ENCODE measurements at places on chromosomes 11 and 22.
A peak's percentile ranks its signal among the peaks of the same experiment; 100 is the strongest.

- DNase-seq = no peak
Observed at GRCh38 chr11:14026961-14027360, 64.4 kb downstream of the SPON1 start.

DNA sequence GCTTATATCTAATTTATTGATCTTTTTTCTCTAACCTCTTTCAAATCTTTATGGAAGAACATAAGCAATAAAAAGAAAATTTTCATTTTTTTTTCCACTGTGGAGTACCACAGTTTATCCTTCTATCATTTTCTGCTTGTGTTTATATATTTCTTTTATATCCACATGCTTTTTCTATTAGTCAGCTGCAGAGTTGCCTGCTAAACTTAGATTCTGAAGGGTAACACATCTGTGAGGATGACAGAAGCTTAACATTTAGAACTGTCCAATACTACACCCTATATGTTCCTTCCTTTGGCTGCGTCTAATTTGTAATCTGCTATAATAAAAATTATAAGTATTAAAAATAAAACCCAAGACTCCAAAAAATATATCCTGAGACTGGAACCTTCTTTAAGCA, 20.8 kb downstream of the CCDC90B start:
- DNase-seq = no peak

DNA sequence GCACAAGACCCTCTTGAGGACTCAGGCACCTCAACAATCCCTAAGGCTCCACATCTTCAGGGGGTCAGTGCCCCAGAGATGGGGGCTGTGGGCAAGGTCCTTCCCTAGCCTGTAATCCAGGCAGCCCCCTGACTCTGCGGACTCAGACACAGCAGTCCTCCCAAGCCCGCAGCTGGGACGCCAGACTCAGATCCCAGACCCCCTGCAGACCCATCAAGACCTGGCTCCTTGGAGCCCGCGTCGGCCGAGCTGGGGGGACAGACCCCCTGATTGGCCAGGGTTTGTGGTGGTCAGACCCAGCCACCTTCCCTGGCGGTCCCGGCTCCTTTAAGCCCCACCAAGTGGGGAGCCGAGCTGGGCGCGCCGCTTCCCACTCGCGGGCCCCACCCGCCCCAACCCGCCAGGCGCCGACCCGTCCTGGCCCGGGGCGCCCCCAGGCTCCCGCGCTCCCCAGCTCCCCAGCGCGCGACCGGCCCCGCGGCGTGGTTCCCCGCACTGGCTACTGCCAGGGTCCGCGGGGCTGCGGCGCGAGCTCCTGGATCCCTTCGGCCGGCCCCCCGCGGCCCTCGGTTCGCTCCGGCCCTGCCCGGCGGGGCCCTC, 458 bp downstream of the OSBPL5 start:
- no peak for DNase-seq

DNA sequence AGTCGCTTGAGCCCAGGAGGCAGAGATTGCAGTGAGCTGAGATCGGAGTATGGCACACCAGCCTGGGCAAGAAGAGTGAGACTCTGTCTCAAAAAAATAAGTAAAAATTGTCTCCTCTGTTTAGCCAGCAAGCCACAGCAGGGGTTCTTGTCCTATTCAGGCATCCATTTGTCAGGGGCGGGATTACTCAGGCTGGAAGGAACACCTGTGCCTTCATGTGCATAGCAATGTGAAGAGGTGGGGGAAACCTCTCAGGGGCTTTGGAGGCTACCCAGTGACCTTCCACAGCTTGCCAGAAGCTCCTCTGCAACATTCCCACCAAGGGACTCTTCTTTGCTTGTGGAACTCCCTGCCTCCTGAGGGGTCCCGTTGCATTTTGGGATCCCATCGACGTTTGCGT, 63.3 kb downstream of the FBLN1 start:
- DNase-seq = no peak

DNA sequence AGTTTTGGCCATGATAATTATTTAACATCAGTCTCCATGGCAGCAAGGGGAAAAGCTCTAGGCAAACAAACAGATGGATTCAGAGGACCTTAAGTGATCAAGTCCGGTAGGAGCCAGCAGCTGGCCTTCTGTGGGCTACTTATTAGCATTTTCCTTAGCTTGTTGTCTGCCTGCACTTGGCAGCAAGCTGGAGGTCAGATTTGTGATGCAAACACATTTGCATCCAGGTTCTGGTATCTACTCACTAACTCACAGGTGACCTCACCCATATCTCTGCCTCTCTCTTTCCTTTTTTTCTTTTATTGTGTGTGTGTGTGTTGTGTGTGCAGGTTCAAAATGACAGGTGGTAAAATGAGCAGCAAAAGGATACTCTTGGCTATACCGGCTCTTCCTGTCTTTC, 32.3 kb downstream of the ARHGAP42 start:
- peak; percentile 32 for DNase-seq

GRCh38 chr11:100066399-100066798, 620.7 kb upstream of the ARHGAP42 start:
- no peak for DNase-seq

DNA sequence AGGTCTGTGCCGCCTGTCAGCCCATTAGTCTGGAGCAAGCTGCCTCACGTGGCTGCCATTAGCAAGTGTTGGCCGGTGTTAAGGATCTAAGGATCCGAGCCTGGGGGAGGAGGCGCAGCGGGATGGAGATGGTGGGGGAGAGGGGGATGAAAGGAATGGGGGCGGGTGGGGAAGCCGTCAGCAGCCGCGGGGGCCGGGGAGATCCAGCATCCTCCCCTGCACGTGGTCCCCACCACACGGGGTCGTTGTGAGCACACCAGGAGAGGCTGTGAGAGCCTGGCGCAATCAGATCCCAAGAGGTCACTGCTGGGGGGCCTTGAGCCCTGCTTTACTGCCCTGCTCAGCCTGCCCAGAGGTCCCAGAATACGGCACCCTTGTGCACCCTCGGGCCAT, 7.3 kb downstream of the CABP7 start:
- peak; percentile 26 for DNase-seq

DNA sequence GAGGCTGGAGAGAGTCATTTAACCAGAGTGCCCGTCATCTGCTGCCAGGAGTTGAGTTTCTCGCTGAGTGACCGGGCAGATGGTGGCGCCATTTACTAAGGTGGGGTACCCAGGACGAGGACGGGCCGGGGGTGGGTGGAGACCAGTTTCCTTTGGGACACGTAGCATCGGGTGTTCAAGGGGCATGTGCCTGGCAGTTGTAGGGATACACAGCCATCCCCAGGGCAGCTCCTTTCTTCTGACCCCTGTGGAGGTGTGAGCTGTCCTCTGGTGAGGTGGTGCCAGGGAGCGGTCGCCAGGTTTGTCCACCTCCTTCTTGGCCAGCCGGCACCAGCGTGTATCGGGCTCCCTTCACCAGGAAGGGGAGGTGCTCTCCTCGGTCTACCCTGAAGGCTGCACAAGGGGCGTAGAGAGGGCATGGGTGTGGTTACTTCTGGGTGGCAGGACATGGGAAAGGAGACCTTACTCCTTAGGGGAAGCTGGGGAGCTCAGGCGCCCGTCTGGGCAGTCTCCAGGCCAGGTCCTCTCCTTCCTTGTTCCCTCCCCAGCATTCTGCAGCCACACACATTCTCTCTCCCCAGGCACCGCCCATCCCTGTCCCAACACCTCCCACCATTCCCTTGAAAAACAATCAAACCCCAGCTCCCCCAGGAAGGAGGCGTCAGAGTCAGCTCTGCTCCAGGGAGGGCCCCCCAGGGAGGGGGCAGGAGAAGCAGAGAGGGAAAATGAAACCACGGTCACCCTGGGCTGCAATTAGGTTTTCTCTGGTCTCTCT, 10.3 kb upstream of the MB start:
- peak; percentile 69 for DNase-seq

DNA sequence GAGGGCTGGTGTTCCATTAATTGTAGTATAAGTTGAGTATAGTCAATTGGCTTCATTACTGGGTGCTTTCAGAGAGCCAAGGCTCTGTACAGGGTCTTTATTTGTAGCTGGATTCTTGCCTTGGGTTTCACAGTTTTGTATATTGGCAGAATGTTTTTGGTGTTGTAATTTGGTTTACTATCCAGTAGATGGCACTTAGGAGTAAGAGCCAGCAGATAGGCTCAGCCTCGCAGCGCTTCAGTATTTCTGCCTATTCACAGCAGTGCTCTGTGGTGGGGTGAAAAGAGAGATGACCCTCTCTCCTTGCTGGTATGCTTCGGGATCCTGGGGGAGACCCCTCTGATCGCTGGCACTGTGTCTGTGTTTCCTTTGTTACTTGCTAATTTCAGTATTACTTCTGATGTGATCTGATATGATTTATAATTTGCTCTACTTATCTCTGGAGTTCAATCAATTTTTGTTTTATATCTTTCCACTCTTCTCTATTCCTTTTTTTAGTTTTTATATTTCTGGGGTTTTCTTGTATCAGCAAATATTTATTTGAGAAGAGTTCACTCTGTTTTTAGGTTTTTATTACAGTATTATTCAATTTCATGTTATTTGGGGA, 52.2 kb downstream of the ANO5 start:
- DNase-seq = peak; percentile 50

GRCh38 chr11:29809121-29809520, 207.7 kb downstream of the KCNA4 start:
- no peak for DNase-seq

DNA sequence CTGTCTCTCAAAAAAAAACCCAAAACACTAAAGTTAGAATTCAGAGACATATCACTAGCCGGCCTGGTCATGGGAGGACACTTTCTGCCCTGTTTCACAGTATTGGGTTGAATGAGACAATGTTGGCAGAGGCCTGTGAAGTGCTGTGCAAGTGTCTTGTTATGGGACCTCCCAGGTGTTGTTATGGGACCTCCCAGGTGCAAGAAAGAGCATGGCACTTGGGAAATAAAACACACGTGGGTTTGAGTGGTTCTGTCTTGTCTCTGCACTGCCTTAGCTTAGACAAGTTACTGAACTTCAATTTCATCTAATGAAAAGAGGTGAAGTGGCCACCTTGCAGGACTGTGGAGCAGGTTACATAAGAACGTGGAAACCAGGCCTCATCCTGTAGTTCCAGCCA, 28.9 kb upstream of the RAB1B start:
- DNase-seq = no peak

DNA sequence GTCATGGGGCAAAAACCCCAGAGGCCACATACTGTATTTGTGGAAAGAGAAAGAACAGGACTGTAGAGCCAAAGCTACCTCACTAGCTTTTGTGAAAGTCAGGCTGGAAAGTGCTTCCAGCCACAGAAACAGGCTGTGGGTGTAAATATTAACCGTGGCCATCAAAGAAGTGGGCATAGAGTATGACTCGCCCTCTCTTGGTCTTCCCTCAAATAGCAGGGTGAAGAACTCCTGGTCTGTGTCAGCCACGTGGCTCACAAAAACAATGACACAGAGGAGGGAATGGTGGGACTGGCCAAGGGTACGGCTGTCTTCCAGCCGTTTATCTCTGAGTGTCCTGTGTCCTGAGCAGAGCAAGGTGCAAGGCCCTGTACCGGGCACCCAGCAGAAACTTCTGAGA, 37.6 kb upstream of the UBASH3B start:
- no peak for DNase-seq

DNA sequence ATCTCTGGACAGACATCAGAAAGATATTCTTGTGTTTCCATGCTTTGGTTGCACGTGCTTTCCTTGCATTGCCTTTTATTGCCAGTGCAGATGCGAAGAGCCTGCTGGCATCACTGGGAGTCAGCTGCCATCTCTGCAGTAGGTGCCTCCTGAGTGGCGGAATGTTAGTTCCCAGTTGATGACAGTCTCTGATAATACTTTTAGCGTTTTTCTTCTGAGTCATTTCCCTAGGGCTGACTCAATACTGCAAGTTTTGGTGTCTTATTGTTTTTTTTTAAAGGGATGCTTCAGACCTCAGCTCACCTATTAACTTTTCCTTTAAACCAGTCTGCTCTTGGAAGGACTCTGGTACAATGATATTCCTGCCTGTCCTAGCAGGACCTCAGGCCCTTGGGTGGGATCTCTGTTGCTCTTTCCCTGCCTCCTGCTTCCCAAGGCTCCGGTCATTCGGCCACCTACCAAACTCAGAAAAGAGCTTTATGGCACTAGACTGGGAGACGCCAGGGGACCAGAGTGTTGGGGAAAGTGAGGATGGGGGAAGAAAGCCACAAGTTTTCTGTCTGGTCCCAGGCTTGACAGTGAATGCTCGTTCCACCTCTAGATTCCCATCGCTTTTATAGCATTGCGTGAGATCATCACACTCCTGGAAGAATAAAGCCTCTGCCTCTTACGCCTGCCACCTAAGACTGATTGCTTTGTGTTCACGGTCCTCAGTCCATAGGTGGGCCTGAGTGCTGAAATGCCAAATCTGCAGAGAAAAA, 308.7 kb downstream of the DDX10 start:
- no peak for DNase-seq

- no peak for DNase-seq
Observed at GRCh38 chr11:33919645-33920044, 27.8 kb upstream of the LMO2 start.

DNA sequence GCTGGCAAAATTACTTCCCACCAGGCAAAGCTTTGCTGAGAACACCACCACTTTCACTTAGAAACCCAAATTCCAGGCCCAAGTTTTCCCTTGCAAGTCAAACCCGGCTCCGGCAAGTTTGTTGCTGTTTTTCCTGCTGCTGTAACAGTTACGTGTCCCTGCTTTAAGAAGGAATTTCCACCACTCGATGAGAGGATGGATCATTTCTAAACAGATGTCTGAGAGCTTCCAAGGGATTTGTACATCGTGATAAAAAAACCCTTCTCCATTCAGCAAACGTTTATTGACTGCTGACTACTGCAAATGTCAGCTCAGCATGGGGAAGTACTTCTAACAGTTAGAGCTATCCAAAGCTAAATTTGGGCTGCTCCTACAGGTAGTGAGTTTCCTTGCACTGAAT, 19.7 kb downstream of the P2RX3 start:
- DNase-seq = no peak

DNA sequence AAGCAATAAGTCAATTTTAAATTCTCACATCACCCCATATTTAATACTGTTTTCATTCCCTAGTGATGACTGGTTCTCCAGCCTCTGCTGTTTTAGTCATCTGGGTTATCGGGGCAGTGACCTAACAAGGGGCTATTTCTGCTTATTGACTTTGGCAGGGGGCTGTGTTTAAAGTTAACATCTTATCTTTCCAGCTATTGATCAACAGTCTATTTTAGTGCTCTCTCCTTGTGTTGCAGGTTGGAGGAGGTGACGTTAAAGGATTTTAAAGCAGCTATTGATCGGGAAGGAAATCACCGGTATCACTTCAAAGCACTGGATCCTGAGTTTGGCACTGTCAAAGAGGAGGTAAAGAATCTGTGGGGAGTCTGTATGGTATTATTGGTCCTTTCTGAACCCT, 7.7 kb upstream of the DLAT start:
- no peak for DNase-seq

GRCh38 chr11:65058012-65058411, 341 bp downstream of the NAALADL1 start:
- DNase-seq = no peak
